ENCODE measurements at places on chromosomes 3 and 15. TPM values are rescaled to one million over a fixed set of nuclear protein-coding genes. Genes with fewer than 3 reads are reported as not detected.

The NANOGP8 gene
- not detected for total RNA-seq

The MYO5C gene
- total RNA-seq: 2.9 TPM

The BHLHE40 gene
- total RNA-seq: 33.9 TPM

The MUSTN1 gene
- 32.7 TPM for total RNA-seq

DNA sequence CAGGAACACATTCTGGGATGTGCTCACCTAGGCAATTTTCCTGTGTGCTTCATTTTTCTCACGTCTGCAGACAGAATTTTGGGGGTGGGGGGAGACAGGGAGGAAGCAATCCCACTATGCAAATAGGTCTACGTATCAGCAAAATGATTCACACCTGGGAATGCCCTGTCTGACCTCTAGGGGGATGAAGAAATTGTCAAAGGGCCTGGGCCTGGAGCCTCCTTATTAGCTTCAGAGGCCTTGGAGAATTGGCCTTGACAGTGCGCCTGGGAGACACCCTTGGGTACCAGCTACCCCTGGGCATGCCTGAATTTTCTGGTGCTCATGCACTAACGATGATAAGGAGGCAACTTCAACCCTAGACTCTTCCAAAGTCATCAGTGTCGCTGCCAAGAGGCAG is 207.5 kb downstream of the CADPS start:
- no peak for DNase-seq
- peaks cover 7% of the 10 kb centered on the region for H3K27me3 ChIP-seq
- H3K27ac ChIP-seq: no peak overlapping the region
- no peaks in the 10 kb centered on the region for H3K36me3 ChIP-seq
- peaks cover 16% of the 10 kb centered on the region for H3K4me1 ChIP-seq

Data from left ventricle myocardium inferior (tissue), 1 donor.